HFFc6 (cell line): ENCODE measurements at places on chromosomes 12 and 14.

- DNase-seq, result no peak
These were observed 122.0 kb downstream of the PTCSC3 start for GRCh38 chr14:36054353-36055051.

DNA sequence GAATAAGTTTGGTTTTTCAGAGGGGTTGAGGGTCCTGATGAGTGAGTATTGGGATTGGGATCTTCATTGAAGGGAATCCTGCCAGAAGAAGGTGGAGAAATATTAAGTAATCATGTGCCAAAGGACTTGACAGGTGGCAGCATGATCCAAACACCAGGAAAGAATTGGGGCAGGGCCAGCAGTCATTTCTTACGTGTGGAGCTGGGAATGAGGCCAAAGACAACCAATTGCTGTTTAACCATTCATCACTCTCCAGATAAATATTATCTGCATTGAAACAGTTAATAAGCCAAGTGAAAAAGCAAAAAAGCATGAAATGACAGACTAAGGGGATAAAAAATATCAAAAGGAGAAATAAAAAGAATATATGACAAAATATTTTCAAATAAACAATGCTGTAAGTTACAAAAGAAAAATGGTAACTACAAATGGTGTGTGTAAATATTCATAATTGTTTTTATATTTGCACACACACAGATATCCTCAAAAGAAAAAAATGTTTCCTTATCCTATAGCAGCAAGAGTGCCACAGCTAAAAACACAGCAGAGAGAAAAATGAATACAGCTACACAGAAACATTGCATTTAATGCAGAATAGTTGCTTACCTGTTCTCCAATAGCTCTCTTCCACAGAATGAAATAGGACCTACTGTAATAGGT, 26.2 kb downstream of the C2CD5 start:
- no peak for DNase-seq

- no peak for DNase-seq
These were observed 411.6 kb downstream of the RAD51B start for GRCh38 chr14:68230950-68231717.

- DNase-seq, result no peak
These were observed 206.4 kb upstream of the GZMB start for GRCh38 chr14:24840204-24840893.

GRCh38 chr14:55127460-55127951, 1.5 kb upstream of the LGALS3 start:
- DNase-seq, result peak; percentile 92

- DNase-seq, result no peak
These were observed 5.8 kb downstream of the SLC38A2 start for GRCh38 chr12:46366771-46367170.

DNA sequence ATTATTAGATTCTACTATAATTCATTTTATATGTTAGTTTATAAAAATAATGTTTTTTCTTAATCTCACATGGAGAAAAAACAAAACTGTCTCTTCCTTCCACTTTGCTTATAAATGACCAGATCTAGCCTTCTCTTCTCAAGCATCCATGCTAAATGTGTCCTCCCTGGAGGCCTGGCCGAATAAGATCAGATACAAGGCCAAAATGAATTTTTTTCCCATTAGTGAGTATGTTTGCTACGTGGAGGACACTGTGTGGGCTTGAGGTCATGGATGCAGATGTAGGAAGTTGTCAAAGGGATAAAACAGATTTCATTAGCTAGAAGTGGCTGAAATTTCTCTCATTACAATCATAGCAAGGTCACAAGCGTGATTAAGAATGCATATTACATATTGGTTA, 1244.9 kb upstream of the SEL1L start:
- DNase-seq, result no peak

DNA sequence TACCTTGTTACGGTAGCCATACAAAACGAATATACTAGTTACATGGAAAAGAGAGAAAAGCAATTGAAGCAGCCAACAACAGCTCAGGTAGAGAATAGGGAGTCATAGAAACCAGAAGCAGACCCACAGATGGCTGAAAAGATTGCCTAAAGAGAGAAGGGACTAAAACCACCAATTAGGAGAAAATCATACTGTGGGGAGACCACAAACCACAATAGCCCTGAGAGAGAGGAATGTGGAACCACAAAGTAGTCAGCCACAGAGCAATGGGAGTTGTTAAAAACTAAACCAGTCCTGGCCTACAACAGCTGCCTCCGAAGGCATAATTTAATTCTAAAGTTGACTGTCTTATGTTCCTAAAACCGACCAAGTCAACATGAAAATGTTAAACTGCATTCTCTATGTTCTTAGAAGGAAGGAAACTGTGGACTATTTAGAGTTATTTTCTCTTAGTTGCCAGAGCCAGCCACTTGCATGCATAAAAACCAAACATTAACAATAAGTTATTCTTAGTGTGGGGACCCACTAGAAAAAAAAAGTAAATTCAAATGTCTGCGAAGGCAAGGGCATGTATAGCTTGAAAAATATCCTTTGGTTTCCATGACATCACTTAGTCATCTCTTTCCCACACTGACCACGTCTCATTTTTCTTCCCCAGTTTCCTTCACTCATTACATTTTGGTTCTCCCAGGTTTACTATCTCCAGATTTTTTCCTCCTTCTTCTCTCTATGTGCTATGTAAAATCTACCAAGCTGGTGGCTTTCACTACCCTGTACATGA, 398.1 kb downstream of the NOVA1 start:
- DNase-seq, result no peak

DNA sequence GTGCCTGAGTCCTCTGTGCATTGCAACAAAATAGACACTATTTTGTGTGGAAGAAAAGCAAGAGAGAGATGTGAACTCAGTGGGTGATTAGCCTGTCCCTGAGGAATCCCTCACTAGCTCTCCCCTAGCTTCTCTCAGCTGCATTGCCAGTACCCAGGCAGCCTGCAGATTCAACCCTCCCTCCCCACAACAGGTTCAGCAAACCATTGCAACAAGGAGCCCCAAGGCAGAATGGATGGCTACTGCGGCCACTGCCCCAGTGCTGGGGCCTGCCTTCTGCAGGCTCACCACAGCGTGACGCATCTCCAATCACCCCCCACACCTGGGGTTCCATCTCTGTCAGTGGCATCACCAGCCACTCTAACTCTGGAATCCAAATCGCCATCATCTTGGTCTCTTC, 2.3 kb downstream of the CRACR2A start:
- no peak for DNase-seq

DNA sequence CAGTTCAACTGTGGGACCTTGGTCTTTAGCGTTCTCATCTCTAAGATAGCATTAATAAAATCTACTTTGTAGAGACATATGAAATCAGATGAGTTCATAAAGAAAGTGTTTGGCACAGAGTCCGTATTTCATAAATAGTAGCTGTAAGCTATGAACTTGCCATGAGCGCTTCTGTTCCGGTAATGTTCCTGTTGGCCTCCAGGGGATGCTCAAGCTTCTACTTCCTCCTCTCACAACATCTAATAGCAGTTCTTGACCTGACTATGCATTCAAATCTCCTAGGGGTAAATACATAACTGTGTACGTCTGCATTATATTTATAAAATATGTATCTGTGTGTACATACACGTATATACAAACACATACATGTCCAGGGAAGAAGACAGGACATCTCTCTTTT, 288.2 kb upstream of the TMPO start:
- DNase-seq, result no peak

DNA sequence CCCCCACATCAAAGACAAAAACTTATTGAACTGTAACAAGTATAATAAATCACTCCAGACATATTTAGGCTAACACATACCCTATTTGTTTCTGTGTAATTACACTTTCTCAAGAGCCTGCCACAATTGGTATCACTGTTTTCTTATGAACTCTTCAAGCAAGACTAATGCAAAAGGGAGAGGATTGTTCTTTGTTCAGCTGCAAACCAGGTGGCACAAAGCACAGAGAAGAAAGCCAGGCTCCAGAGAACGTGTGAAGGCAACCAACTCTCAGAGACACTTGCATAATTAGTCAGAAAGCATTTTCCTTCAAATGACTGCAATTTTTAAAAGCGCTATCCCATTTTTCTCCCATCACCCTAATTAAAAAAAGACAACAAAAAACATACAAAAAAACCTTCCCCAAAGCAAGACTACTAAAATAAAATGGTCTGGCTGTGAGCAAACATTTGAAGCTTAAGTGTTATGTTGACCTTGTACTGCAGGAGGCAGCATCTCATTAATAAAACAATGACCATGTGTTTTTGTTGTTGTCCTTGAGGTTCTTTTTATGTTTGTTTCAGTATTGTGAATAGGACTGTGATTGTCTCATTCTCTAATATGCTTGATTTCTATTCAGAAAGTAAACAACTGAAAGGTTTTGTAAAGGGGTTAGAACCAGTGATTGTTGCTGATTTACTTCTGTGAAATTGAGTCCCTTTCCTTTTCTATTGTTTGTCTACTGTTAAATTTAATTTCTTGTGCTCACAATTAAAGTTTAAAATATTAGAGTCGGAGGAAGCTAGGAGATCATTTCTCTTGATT, 452.7 kb upstream of the PDE3A start:
- no peak for DNase-seq

- no peak for DNase-seq
These were observed 7.3 kb upstream of the CNTN1 start for GRCh38 chr12:40684986-40685385.

- DNase-seq, result peak; percentile 68
These were observed 38.7 kb upstream of the DUSP6 start for GRCh38 chr12:89390802-89391673.

DNA sequence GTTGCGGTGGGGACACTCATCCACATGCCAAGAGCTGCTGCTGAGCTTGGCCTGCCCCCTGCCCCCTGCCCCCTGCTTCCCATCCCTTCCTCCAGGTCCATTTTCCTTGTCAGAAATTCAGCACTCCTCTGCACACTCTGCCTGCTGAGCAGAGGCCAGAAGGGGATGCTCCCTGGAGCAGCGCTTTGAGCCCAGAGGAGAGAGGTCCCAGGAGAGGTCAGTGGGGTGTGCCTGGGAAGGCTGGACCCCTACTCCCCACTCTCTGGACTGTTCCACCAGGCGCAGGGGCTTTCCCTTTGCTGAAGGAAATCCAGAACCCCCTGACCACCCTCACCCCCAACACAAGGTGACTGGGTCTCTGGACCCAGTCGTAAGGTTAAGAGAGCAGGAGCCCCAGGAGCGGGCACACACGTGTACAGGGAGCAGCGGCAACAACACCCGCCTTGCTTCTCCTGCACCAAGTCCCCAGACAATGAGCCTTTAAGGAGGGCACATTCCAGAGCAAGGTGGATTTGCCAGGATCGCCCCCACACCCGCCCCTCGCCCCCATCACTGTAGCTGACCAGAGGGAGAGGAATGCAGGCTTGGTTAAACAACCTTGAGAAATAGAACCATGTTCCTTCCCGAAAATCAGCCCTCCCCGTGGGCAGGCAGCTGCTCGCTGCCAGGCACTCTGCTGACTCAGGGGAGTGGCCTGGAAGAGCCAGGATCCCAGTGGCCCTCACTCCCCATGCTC, 30.7 kb downstream of the ISCA2 start:
- no peak for DNase-seq

GRCh38 chr12:132275110-132275531, 54.3 kb downstream of the GALNT9 start:
- peak; percentile 45 for DNase-seq

DNA sequence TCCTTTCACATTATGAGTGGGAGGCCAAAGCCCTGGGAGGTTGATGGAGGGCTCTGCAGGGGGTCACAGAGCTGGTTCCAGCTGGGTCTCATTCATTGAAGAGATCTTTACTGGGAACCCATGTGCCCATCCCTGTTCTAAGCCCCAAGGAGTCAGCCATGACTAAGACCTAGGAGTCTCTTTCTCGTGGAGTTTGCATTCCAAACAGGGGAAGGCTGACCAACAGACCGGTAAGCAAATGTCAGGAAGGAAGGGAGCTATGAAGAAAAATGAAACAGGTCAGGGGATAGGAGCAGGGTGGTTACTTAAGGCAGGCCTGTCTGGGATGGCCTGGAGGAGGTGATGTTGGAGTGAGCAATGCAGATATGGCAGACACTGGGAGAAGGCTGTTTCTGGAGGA, 31.5 kb downstream of the SYNDIG1L start:
- DNase-seq, result no peak

- DNase-seq, result peak; percentile 21
These were observed 1.6 kb upstream of the ATP2B1 start for GRCh38 chr12:89709995-89710872.

- DNase-seq, result no peak
These were observed 18.5 kb upstream of the CD69 start for GRCh38 chr12:9779209-9779608.

GRCh38 chr12:104582739-104583138, 126.0 kb downstream of the CHST11 start:
- DNase-seq, result no peak

DNA sequence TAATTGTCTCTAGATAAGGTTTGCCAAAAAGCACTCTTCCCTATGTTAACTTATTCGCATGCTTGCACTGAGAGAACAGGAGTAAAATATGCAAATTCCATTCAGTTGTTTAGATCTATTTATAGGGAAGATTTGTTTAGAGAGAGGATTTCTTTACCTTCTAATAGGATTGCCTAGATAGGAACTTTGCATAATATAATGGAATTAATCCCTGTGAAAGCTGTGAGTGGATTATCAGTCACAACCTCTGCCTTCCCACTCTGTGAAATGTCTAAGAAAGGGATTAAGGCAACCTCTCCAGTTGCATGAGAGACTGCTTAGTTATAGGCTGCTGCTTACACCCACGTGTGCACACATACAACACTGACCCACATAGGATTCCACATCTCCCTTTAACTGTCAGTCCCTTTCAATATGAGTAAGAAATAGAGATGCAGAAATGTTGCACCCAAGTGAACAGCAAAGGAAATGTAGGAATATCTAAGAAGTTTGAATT, 83.2 kb downstream of the ALG10B start:
- no peak for DNase-seq

DNA sequence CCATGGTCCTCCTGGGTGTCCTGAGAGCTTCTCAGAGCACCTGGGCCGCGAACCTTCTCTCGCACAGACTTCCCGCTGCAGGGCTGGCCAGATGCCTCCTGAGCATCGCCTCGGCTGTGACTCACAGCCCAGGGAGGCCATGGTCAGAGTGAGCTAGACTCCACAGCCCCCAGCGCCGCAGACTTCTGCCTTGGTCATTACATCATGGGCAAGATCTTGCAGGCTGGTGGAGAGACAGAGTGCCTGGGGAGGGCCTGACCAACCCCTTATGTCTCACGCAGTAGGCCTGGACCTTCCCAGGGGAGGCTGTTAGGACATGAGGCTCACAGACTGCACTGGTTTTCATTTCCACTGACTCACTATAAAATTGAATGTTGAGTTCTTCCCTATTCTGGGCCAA, 41.8 kb downstream of the SMOC1 start:
- DNase-seq, result no peak

- no peak for DNase-seq
These were observed 3.2 kb downstream of the IPO8 start for GRCh38 chr12:30692470-30692869.

- DNase-seq, result no peak
These were observed 44.7 kb downstream of the SLC5A8 start for GRCh38 chr12:101165319-101165718.

GRCh38 chr12:90859591-90859990, 95.4 kb downstream of the CCER1 start:
- DNase-seq, result no peak

GRCh38 chr12:43760396-43760795, 1.6 kb downstream of the IRAK4 start:
- no peak for DNase-seq

GRCh38 chr14:76257111-76257803, 105.5 kb downstream of the GPATCH2L start:
- no peak for DNase-seq

- DNase-seq, result no peak
These were observed 291.3 kb downstream of the RPAP3 start for GRCh38 chr12:47414511-47414910.
